ENCODE measurements at places on chromosomes 7 and 10.

DNA sequence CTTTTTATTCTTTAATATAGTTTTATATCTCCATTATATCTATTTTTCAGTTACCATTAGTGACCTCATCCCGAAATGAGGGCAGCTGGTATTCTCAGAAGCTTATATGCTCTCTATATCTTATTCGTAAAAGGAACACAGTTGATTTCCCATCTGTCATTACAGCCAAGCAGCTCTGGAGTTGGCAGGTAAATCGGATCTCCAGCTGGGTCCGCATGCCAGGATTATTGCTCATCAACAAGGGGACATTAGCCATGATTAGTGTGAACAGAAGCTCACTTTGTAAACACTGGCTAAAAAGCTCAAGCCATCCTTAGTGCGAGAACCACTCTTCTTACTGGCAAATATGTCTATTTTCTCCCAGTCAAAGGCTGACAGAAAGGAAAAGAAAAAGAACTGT, 180.3 kb downstream of the NPSR1 start:
- no peak for DNase-seq

DNA sequence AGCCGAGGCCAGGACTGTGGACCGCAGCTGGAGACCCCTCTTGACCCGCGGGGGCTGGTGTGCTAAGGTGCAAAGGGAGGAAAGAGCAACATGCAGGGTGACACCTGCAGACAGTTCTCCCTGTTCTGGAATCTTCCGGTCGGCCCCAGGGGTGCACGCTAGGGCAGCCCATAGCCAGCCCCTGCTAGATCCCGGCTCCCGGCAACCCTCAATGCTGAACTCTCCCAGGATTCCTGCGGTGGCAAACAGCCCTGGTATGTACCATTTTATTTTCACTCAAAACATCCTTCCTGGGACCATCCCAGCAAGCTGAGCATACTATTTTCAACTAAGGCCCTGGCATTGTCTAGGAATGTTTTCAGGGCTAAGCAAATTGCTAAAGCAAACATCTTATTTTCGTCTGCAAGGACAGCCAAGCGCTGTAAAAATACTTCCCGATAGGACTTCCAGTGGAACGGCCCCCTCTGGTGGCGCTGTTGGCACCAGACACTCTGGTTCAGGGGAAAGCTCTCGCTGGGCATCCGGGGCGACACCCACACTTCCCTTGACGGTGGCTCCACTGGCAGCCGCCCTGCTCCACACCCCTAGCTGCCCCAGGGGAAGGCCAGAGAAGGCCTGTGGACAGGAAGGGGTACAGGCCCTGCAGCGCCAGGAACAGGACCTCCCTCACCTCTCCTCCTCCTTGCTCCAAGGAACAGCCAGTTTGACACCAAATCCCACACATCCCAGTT, 99.4 kb downstream of the CTBP2 start:
- peak; percentile 43 for DNase-seq

- no peak for DNase-seq
These were observed 519.1 kb upstream of the ANKRD30A start for GRCh38 chr10:36606234-36606839.

DNA sequence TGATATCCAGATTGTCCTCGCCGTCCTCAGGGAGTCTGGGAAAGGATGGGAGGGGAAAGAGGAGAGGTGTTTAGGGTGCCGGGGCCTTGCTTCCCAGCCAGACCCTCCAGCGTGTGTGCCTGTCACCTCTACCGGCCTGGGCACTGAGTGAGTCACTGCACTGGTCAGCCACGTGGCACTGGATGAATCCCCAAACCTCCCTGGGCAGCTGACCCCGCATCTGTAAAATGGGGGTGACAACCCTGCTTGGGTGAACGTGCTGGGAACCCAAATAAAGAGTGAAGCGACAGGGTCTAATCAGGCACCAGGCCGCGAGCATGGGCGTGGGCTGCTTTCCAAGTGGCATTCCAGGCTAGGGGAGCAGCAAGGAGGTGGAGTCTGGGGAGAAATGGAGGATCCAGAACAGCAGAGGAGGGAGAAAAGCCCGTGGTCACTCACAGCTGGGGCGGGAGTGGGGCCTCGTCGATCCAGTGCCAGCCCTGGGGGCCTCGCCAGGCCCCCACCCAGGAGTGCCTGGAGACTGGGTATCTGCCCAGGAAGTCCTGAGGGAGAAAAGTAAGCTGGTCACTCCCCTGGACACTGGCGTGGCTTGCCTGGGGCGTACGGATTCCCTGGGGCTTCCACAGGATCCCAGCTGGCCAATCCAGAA, 29.7 kb downstream of the KLRG2 start:
- DNase-seq, result no peak

GRCh38 chr10:75974080-75974479, 542.7 kb downstream of the LRMDA start:
- no peak for DNase-seq

DNA sequence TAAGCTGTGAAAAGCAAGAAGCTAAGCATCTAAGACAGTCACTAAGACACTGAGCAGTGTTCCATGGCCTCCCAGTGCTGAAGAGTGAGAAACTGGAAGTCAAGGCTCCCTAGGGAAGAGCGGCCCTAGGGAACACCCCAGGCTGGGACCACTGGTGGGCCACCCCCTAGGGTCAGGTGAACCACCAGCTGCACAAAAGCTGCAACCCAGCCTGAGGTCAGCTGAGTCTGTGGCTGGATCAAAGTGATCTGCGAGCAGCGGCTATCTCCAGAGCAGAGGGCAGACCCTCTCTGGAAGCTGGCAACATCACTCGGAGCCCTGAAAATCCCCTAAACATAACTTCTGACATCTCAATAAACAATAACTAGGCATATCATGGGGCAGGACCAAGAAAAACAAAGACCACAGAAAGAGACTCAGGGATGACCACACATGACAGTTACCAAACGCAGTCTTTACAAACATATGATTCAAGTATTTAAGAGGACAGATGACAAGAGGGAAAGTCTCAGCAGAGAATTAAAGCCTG, 125.8 kb downstream of the DLG5 start:
- no peak for DNase-seq

- no peak for DNase-seq
These were observed 37.3 kb downstream of the CYP17A1 start for GRCh38 chr10:102799691-102800471.

DNA sequence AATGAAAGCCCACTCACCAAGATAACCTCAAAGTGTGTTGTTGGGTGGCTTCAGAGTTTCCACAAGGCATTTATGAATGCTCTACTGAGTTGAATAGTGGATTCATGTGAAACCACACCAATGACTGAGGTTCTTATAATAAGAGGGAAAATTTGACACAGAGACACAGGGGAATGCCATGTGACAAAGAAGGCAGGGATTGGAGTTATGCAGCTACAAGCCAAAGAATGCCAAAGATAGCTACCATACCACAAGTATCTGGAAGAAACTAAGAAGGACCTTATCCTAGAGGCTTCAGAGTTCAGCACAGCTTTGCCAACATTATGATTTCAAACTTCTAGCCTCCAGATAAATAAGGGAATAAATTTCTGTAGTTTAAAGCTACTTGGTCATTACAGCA, 68.0 kb upstream of the PCDH15 start:
- DNase-seq, result no peak

DNA sequence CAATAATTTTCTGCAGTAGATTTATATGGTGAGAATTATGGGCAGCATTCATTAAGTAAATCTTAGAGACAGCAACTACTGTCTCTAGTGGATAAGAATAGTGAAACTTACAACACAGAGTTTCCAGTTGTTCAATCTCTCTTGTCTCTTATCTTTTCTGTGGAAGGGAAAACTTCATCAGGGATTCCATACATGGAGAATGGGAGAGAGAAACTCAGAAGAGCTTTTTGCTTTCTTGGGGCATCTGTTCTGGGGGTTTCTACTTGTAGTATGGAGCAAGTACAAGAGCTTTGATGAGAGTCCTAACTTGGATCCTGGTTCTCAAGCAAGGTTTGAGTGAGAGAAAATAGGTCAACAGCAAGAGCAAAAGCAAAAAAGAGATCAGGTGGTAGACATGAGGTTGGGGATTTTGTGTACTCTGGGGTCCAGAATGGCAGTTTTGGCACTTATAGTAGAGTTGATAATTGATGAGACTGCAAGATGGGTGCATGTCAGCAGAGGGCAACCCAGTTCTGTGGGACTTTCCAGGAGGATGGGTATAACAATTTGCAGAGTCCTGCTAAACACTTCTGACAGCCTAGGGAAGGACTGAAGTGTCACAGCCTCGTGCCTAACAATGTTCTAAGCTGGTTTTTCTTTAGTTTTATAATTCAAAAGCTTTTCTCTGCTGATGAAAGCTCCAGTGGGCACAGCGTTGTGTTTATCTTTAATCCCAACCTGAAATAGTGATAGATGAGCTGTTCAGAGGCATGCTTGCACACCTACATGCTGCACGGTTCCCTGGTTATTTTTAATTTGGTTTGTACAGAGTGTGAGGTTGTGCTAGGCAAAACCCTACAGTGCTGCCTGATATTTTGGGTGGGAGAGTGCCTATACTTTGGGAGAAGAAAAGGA, 32.0 kb upstream of the STRIP2 start:
- peak; percentile 57 for DNase-seq

GRCh38 chr10:4109469-4109868, 324.5 kb upstream of the KLF6 start:
- no peak for DNase-seq

DNA sequence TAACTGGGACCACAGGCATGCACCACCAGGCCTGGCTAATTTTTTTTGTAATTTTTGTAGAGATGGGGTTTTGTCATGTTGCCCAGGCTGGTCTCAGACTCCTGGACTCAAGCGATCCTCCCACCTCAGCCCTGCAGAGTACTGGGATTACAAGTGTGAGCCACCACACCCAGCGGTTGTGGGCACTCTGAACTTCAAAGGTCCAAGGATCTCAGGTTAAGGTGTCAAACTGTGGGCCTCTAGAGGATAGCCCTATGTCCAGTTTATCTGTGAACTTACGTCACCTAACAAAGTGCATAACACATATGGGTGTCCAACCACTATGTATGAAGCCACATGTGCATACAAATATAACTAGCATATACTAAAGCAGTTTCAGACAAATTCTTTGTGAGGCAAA, 3.2 kb upstream of the IL2RA start:
- peak; percentile 57 for DNase-seq

DNA sequence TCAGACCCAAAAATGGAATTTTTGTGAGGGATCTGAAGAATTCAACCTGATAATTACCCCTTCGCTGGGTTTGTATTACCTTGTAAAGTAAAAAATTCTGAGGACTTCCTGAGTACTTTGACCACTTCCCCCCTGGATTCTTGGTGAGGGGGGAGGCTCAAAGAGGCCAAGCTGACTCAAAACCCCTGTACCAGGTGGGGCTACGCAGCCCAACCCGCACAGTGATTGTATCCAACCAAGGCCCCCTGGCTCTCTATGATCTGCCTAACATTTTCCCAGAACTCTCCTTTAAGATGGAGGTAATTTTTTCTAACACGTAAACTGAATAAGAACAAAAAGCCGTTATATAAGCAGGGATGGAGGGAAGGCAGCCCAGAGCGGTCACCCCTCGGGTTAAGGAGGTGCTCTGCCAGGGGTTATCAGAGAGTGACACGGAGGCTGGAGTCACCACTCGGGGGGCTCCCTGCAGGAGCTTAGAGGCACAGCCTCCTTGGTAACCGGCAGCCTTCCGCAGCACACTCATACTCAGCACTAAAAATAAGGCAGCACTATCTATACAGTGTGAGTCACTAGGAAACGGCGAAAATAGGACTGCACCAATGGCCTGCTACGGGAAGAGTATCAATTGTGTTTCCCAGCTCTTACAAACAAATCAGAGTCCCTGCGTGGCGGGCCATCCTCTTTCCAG, 255.4 kb downstream of the ELMO1 start:
- no peak for DNase-seq

GRCh38 chr7:13279854-13280435, 592.5 kb downstream of the ARL4A start:
- peak; percentile 12 for DNase-seq

DNA sequence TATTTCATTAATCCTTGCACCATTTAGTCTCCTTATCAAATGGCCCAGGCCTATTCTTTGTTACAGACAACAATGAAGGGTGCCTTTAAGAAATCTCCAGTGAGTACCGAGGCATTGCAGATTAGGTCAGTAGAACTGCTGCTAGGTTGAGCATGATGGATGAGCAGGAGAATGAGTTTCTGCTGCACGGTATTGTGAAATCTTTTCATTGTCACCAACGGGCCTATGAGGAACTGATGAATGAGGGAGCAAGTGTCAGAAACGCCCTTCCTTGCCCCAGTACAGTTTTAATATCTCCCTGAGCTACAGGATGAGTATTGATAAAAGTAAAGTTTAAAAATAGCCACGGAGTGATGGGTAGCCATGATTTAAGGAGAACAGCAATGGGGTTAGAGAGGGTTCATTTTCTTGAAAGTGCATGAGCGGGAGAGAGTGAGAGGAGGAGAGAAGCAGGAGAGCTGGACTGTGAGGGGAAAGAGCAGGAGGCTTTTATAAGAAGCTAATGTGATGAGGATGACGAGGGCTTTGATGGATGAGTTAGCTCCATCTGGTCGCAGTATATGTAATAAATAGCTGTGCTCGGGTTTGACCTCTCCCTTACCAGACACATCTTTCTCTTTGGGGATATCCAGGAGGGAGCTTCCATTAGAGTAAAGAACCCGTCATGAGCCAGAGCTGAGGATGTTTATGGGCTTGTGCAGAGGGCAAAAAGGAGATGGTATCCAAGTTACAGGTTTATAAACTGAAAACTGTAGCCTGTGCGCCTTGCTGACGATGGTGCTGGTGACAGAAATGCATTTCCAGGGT, 526.1 kb downstream of the LRMDA start:
- DNase-seq, result no peak

DNA sequence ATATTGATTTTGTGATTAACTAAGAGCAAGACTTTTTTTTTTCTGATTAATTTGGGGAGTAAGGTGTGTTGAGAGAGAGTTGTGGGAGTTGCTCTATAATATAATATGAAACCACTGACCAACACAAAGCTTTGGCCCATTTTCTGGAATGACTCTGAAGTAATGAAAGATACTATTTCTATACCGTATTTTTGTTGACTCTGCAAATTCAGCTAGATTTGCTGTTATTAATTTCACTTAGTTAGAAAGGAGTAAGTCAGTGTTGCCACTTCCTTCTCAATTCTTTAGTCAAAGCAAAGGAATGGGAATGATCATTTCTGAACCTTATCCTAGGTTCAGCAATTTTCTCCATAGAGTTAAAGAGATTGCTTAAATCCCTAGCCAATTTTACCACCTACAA, 313.0 kb upstream of the FZD1 start:
- DNase-seq, result no peak

DNA sequence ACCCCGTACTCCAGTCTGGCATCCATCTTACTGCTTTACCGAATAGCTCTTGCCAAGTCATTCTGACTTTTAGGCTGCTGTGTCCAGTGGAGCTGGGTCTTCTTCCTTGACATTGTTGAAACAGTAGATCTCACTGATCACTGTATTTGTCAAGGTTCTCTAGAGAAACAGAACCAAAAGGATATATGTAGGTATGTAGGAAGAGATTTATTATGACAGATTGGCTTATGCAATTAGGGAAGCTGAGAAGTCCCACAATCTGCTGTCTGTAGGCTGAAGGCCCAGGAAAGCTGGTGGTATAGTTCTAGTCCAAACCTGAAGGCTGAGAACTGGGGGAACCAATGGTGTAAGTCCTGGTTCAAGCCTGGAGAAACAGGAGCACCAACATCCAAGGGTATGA, 12.1 kb upstream of the PRRT4 start:
- DNase-seq, result no peak

Measured in activated CD4-positive, alpha-beta T cell treated with anti-CD3 and anti-CD28 coated beads, Interleukin-2, amount 50 U/mL, for 16 hours (primary cell).